ENCODE measurements at places on chromosomes 5 and 9.

DNA sequence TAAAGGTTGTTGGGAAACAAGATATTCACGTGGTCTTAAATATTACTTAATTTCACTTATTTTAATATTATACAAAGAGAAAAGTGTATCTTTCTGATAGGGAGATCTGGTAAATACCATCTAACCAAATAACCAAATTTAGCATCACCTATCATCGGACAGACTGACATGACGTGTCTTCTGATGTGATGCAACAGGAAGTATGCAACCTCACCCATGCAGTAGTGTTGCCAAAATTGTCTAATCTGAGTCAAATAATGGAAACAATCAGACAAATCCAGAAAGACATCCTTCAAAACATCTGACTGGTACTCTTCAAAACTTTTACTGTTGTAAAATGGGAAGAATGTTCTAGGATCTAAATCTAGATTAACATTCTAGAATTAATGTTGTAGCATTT lies 148.0 kb downstream of the FGF1 start:
- DNase-seq, result peak; percentile 66

DNA sequence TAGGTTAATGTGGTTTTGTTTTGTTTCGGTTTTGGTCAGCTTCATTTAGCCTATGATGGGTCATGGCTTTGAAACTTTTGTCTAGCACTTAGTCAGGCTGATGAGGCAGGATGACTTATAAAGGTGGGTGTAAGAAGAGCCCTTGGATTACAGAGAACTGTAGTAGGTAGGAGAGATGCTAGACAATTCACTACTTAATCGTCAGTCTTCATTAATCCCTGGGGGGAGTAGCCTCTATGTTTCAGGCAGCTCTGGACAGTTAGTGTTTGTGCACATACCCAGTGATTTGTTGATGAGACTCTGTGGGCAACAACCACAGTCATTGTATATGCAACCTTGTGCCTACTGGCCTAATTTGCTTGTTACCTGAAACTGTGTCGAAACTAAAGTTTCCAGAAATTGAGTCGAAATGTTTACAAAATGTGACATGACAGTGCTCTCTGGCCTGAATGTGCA lies 113.3 kb downstream of the MTREX start:
- peak; percentile 60 for DNase-seq

- DNase-seq, result no peak
These were observed 301.6 kb downstream of the NR2F1-AS1 start for GRCh38 chr5:93279296-93279963.

- DNase-seq, result no peak
These were observed 16.7 kb upstream of the IL13 start for GRCh38 chr5:132641241-132641723.

DNA sequence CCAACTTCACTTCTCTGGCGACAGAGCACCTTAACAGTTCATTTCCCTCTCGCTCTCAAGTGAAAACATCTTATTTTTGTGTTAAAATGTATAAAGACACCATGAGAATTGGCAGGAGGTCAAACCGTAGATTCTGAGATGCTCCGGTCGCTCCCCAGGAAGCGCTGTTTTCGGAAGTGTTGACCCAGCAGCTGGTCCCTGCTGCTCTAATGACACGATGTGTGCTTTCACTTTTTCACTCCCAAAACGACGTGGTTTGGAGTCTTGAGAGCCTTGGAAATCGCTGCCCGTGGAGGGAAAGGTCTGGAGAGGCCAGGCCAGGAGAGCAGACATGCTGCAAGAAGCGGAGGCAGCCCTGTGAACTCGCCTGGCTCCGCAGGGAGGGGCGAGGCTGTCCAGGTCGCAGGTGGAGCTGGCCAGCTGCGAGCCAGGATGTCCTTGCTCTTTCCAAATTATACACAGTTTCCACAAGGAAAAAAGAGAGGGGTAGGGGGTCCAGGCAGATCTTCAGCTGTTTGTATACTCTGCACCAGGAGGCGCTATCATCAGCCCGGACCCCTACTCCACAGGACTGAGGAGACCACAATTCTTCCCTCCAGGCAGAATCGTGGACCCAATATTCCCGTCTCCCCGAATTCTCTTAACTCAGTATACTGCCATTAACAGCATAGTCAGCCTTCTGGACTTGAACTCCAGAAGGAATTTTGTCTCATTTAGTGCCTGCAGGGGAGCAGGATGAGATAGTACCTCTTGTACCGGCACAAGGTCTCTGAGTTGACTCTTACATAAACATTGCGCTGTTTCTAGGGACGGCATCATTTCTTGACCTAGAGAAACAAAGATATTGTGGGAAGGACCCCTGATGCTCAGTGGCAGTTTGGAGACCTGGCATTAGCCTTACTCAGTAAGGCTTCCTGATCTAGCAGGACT lies 248.6 kb upstream of the ANKRD55 start:
- no peak for DNase-seq

GRCh38 chr5:54876-55569 lies 36.9 kb upstream of the PLEKHG4B start:
- no peak for DNase-seq

DNA sequence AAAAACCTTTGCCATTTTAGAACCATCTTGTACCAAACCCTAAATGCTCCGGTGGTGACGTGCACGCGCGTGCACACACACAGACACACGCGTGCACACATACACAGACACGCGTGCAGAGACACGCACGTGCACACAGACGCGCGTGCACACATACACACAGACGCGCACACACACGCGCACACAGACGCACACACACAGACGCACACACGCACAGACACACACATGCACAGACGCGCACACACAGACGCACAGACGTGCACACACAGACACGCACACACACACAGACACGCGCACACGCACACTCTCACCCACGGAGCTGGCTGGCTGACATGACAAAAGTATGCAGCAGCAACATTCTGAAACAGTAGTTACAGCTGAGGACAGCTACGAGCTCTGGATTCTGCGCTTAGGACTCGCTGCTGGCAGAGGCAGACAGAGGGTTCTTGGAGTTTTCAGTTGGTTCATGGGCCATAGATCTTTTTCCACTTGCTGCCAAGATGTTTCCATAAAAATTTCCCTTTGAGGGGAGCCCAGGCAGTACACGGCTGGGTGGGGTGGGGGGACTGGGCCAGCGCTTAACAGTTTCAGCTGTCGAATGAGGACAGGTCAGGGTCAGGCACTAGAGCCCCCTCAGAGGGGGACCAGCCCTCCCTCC lies 46.2 kb upstream of the UBAC1 start:
- no peak for DNase-seq

DNA sequence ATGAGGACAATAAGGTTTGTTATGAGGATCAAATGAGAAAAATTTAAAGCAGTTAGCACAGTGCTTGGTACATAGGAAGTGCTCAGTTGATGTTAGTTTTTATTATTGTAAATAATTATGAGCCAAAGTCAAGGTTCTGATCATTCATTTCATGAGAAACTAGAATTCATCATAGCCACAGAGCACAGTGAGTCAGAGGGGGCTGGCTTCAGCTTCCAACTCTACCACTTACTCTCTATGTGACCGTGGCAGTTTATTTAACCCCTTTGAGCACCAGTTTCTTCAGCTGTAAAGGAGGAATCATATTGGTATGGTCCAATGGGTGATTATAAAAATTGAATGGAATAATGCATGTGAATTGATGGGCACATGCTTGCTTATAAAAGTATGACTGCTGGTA lies 39.4 kb downstream of the KLHL3 start:
- no peak for DNase-seq

GRCh38 chr5:140321796-140322195 lies 18.9 kb upstream of the PFDN1 start:
- no peak for DNase-seq

DNA sequence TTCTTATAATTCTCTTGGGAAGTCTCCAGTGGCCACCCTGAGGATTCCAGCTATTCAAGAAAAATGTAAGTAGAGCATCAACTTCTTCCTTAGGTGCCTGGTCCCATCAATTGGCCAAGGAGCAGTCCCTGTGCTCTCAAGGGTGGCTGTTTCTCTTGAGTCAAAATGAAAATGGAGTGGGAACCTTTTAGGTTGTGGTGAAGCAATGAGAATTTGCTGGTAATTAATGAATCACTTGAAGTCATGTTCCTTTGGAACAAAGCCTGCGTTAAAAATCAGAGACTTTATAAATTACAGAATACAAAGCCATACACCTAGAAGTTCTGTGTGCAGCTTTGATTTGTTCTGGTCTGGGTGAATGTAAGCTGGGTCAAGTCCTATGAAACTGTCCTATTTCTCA lies 48.9 kb downstream of the IL31RA start:
- no peak for DNase-seq

DNA sequence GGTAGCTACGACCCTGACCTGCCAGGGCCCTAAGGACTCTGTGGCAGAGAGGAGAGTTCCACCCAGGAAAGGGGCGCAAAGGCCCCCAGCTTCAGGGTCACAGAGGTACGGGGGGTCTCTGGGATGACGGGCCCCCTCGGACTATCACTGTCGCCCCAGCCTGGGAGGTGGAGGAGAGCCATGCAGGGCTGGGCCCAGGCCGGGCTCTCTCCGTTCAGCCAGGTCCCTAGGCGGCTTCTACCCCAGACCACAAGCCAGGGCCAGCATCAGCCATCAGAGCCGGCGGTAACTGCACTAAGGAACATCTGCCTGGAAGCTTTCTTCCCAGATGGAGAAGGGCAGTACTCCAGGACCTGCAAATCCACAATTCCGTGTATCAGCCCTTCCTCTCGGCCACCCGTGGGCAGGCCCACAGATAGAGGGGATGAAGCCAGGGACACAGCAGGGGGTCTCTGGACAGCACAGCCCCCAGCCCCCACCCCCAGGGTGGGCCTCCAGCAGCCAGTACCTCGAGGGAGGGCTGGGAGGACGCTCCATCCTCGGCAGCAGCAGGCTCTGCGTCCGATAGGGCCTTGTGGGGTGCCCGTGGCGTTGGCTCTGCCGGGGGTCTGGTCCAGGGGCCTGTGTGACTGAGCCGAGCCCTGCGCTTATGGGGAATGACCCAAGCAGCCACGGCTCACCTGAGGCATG lies 38.4 kb downstream of the NACC2 start:
- DNase-seq, result no peak

DNA sequence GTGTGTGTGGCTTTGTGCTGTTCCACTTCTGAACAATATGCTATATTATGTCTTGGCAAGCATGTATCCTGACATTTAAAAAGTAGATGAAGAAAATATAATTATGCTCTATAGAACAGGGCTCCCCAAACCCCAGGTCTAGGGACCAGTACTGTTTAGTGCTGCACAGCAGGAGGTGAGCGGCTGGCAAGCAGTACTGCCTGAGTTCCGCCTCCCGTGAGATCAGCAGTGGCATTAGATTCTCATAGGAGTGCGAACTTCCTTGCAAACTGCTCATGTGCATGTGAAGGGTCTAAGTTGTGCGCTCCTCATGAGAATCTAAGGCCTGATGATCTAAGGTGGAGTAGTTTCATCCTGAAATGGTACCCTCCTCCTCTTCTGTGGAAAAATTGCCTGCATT lies 979.1 kb upstream of the CTNND2 start:
- DNase-seq, result no peak

DNA sequence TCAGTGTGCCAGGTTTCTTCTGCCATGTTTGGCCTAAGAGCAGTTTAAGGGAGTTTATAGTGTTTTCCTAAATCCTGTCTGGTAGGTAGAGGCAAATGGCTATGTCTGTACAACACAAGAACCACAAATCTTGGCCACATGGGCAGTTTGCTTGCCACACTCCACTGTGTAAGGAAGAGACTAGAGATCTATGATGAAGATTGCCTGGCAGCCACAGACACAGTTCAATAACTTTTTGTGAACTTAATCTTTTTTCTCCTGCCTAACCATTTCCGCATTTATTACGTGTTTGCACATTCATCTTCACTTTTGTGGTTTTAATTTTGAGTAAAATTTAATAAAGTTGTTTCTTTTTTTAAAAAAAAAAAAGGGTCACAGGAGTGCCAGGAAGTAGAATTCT lies 5.8 kb downstream of the MFAP3 start:
- no peak for DNase-seq

DNA sequence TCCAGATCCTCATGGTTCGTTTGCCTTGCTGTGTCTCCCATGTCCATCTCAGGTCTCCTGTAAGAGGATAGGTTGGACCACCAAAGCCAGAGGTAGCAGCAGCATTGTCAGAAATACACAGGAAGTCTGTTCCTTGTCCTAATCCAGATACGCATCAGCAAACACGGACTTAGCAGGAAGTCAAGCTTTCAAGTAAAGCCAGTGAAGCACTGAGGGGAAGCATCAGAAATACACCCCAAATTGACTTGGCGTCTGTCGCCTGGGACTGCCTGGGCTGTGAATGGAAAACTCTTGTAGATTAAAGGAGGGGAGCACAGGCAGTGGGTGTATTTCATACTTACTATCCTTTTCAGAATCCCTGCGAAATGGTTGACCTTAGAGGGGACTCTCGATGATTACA lies 171.3 kb downstream of the PSAT1 start:
- no peak for DNase-seq

GRCh38 chr5:55498457-55498856 lies 36.3 kb downstream of the PLPP1 start:
- no peak for DNase-seq

DNA sequence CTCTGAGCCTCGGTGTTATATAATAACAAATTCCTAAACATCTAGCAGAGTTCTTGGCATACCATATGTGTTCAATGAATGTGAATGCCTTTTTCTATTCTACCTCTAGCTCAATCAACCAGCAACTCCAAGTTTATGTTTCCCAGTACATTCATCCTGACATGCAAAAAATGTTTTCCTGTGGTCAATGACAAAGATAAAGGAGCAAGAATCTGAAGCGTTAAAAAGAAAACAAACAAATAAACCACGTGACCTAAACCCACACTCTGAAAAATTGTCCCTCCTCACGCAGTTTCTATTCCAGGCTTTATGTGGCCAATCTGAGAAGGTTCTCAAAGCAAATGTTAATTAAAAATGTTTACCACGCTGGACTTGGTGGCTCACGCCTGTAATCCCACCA lies 18.0 kb downstream of the KLF4 start:
- DNase-seq, result no peak

DNA sequence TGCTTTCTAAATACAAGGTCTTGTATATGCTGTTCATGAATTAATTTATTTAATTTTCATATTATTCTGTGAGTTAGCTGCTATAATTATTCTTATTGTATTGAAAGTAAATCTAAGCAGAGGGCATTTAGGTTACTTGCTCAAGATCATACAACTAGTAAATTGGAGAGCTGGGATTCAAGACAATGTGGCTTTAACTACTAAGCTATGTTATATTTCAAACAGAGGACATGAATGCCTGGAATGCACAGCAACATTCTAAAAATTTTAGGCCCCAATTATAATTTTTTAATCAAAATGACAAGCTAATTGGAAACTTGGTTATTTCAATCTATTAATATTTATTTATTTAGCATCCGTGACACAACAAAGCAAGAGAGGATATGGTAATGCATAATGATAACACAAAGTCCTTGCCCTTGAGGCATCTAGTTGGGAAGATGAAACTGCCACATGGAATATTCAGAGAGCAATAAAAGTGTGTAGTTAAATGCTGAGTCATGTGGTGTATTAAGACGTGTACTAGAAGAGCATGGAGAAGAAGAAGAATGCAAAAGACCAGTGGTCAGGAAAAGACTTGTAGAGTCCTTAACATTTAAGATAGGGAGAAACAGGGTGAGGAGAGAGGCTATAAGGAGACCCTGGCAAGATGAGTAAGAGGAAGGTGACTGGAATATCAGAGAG lies 24.4 kb downstream of the CTXN3 start:
- no peak for DNase-seq
